ENCODE measurements at places on chromosomes 11 and 22.

- no peak for DNase-seq
Observed at GRCh38 chr22:42912059-42912458, 55.0 kb upstream of the ARFGAP3 start.

DNA sequence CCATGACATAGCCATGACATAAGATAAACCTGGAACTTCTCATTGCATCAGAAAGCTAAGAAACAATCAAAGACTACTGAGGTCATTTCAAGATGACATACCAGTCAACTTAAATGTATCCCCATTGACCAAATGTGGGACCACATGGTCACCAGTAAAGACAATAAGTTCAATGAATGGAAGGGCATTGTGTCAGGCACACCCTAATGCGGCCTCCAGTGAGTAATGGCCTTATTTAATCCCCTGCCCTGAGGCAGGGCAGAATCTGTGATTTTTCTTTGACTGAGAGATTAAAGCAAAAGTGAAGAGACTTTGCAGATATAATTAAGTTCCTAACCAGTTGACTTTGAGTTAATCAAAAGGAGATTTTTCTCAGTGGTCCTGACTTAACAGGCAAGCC lies 17.3 kb upstream of the SYT8 start:
- DNase-seq, result no peak

- peak; percentile 55 for DNase-seq
Observed at GRCh38 chr22:43385770-43386641, 25.8 kb upstream of the MPPED1 start.

DNA sequence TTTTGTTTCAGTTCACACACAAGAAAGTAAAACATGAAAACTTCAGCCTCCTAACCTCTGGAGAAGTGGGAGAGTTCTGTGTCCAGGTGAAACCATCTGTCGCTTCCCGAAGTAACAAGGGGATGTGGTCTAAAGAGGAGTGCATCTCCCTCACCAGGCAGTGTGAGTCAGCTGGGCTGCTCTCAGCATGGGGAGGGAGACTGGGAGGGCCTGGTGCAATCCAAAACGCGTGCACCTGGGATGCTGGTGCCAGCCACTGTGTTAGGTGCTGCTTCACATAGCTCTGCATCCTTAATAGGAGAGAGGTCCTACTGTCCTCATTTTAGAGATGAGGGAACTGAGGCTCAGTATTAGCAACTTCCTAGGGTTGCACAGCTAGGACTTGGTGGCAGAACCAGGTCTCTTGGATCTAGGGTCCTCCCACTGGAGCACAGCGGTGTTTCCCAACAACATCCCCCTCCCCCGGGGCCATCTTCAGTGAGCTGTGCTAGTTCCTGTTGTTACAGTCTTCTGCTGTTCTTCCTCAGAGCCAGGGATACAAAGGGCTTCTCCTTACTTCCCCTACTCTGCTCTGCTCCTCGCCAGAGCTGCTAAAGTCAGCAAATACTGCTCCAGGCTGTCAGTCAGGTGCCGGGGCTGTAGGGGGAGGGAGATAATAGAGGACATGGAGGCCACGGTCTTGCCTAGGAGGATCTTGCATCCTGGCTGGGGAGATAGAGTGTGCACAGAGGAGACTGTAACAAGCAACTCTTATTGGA lies 8.0 kb downstream of the IL10RA start:
- no peak for DNase-seq

- no peak for DNase-seq
Observed at GRCh38 chr11:105492010-105492409, 117.9 kb upstream of the GRIA4 start.

GRCh38 chr22:31602259-31602952 lies 59.6 kb downstream of the PISD start:
- DNase-seq, result no peak

All from stimulated activated effector memory CD8-positive, alpha-beta T cell treated with anti-CD3 and anti-CD28 coated beads, Interleukin-12 subunit alpha, Interleukin-12 subunit beta, amount 100 ng/mL, for 72 hours (primary cell).